C1 segment of cervical spinal cord (tissue), 14 donors: ENCODE measurements at places on chromosomes 13 and 19.
A peak's percentile ranks its signal among the peaks of the same experiment; 100 is the strongest.

DNA sequence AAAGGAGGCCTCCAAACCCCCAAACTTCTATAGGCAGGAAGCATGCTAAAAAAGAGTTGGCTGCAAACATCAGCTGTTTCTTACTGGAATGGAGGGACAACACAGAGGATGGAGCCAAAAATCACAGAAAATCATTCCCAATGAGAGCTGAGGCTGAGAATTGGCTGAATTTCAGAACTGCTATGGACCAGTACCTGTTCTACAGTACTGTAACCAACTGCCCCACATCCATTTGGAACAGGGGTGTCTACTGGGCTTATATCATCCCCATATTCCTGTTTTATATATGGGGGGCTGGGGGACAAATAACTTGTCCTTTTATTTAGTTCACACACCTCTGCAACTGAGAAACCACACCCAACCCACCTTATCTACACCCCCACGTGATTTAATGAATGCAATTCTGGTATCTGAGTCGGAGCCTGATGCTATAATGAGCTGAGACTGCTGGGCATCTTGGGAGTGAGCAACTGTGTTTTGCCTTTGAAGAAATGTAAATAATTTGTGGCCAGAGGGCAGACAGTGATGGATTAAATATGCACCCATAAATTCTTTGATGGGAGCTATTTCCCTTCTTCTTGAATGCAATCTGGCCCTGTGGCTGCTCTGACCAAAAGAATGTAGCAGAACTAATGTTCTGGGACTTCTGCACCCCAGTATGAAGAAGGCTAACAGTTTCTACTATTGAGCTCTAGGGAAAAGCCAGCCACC is 82.6 kb downstream of the TBC1D4 start:
- no peak for DNase-seq

- no peak for DNase-seq
These were observed 9.4 kb downstream of the HRC start for GRCh38 chr19:49145573-49146407.

DNA sequence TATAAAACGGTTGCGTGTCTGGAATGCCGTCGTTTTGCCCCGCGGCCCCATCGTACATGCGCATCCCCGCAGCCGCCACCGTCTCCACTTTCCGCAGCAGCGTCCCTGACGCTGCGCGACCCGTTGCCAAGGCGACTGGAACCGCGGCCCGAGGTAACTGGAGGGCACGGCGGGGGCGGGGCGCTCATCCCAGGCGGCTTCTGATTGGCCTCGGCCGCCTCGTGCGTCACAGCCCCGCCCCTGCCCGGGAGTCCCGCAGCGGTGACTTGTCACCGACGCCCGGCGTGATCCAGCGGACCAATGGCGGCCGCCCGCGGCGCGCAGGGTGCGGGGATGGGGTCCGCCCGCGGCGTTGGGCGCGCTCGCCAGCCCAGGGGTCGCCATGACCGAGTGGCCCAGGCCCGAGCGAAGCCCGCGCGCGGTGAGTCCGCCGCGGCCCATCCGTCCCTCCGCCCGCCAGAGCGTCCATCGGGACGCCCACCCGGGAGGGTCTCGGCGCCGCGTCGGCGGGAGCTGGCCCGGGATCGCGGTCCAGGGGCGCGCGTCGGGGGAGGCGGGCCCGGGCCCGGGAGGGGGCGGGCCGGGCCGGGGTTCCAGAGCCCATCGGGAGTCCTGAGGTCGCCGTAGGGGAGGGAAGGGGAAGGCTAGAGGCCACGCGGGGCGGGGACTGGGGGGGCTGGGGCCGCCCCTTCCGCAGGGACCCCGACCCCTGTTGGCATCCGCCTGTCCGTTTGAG is at the start of gene ZSCAN1:
Gene ZSCAN1 (plus strand): TSS at position 285 of the 736 bp plus-strand sequence. CDS start 3,812 bp downstream, outside the sequence.
- peak; percentile 80 for DNase-seq

GRCh38 chr13:111325941-111326620 is 5.6 kb downstream of the TEX29 start:
- no peak for DNase-seq

DNA sequence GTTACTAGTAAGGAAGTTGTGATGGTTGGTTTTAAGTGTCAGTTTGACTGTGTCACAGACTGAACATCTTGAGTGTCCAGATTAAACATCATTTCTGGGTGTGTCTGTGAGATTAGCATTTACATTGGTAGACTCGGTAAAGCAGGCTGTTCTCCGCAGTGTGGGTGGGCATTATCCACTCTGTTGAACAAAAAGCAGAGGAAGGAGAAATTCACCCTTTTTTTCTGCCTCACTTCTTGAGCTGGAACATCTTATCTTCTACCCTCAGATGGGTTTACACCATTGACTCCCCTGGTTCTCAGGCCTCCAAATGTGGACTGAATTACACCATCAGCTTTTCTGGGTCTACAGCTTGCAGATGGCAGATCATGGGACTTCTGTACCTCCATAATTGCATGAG is 63.7 kb upstream of the ZDHHC20 start:
- DNase-seq, result no peak

- DNase-seq, result no peak
These were observed 36.6 kb downstream of the TGDS start for GRCh38 chr13:94559222-94559795.

DNA sequence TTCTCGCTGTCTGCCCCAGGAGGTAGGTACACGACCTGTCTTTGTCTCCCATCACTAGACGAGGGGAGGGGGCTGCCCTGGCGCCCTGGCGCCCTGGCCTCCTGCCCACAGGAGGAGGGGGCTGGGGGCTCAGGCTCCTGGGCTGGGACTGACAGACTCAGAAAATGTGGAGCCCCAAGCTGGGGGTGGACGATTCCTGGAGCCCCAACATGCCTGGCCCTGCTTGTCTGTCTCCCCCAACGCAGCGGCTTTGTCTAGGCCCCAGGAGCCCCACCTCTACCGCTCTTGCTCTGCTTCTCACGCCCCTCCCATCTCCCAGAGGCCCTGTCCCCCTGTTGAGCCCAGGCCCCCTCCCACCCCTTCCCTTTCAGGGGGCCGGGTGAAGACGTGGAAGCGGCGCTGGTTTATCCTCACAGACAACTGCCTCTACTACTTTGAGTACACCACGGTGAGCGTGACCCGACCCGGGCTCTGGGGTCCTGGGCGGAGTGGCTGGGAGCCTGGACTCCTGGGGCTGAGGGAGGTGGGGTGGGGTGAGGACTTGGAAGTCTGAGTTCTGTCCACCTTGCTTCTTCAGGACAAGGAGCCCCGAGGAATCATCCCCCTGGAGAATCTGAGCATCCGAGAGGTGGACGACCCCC is 8.6 kb downstream of the CYTH2 start:
- DNase-seq, result no peak

DNA sequence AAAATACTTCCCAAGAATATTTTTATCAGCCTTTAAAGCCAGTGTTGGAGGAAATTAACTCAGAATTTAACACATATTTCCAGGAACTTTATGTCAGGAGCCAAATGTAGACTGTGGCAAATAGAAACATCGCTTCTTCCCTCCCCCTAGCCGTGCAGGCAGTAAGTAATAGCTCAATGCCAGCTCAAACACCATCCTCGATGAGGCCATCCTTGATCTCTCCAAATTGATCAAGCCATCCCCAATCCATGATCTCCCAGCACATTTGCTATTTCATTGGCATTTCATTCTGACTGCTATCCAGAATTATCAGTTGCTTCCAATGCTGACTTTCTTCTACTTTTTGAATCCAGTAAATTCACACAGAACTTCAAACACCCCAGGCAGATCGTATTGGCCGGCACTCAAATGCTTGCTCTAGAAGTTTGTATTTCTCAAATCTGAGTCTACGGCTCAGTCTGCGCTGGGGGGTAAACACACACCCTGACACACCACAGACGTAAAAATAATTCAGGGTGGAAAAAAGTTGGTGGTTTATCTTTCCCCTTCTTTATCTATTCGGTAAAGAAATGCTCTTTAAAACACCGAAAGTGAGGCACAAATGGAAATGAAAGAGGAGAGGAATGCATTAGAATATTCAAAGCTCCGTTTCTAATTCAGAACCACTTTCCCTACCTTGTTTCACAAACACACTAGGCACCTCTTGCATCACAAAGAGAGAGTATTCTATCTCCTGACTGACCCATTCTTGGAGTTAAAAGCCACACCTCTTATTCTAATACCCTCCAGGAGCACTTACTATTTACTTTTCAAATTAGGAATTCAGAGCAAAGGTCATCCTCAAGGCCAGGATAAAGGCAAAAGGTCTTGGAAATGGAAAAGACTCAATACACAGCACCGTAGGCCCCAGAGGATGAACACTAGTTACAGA is 991 bp downstream of the OBI1 start:
- DNase-seq, result no peak

DNA sequence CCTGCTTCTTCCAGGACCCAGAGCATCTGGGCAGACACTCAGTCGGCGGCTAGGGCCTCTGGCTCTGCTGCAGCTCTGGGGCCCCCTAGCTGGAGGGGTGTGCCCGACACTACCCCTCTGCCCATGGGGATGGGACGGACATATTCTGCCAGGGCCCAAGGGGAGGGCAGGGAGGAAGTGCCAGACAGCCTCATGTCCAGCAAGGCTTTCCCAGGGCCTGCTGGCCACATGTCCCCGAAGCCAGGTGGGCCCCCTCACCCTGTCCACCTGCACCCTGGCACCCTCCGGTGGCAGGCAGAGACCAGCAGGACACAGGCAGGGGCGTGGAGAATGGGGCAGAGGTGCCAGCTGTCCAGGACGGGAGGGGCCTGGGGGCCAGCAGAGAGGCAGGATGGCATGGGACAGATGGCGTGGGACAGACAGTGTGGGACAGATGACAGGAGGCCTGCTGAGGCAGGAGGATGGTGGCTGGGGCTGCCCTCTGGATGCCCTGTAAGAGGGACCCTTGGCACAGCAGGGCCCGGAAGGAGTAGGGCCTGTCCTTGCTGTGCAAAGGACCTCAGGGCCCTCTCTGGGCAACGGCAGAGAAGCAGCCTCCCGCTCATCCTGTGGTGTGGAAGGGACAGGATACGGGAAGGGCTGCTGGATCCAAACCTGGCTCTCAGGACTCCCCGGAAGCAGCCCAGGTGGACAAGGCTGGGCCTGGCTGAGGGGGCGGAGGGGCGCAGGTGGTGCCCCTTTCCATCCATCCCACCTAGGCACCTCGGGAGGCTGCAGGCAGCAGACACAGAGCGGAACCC is 29.1 kb downstream of the CEBPG start:
- no peak for DNase-seq

DNA sequence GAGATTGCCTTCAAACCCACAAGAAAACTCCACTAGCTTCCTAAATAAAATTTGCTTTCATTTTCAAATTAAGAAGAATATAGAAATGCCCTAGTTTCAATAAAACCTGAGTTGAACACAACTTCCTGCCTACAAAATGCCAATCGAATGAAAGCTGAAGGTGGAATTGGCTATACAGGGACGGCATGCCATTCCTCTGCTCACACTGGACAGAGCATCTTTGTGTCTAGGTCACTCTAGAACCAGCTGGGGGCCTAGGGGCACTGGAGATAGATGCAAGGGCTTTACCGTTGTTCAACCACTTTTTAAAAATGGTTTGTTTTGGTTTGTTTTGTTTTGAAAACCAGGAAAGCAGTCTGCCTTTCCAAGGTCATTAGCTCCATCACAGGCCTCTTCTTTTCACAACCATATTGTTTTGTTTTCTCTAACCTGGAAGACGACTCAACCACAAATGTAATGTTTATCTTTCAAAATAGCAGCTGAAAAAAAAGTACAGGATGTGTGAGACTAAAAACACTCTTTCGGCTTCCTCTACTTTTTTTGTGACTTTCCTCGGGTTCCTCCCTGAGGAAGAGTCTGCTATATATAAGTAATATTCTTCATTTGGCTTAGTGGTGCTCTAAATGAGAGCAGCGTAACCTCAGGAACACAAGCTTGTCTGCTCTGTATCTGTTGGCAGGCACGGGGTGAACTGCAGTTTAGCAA is 11.9 kb upstream of the ITM2B start:
- no peak for DNase-seq
